ENCODE measurements at places on chromosomes 3 and 15. TPM values are rescaled to one million over a fixed set of nuclear protein-coding genes. Genes with fewer than 3 reads are reported as not detected.

NR1I2 gene
- 0.03 TPM for total RNA-seq

DNA sequence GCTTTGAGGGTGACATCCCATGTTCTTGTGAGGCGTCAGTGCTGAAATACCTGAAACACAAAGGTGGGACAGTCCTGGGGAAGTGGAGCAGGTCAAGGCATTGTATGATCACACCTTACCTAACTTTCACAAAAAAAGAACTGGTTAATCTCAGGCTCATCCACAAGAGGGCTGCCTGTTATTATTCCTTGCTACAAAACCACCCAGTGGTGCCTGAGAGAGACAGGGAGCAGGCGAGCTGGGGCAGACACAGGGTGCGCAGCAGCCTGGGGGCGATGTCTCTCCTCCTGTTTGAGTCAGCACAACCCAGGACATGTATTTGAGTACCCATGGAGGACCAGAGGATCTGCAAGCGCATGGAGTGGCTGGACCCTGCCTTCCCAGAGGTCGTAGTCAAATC is 316.8 kb upstream of the ATP10A start:
- DNase-seq, result peak; percentile 24

- DNase-seq, result no peak
These were observed 71.0 kb downstream of the ATP10A start for GRCh38 chr15:25792128-25792527.

- DNase-seq, result peak; percentile 41
These were observed 14.9 kb upstream of the RPN1 start for GRCh38 chr3:128665362-128666021.

DNA sequence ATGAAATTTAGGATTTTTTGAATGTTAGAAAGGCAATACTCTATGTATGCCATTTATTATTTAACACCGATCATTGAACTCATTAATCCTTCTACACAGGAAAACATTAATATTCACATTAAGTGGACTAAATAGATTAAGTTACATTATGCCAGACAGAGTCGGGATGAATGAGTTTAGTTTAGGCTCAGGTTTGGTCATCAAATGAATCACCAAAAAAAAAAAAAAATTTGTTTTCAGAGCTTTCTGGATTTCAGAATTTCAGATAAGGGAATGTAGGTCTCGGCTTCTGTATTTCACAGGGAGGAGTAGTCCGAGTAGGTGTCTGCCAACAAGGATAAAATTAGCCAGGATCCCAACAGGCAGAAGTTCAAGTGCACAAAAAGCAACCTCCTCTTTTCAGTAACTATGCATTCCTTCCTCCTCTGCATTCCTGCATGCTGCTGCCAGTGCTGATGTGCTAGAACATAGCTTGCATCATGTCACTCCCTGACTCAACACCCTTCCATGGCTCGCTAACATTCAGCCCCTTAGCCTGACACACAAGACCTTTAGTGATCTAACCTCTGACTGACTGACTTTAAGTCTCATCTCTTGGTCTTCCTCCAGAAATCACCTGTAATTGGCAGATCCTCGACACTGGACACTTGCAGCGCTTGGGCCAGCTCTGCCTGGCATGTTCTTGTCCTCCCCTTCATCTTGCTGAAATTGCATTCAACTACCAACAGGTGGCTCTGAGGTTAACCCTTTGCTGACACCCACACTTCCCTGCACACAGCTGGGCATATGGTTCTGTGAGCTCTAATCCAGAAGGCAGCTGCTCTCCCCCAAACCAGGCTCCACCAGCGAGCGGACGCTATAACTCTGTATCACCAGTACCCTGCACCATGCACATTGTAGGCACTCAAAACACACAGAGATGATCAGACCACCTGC is 145.4 kb upstream of the PROK2 start:
- peak; percentile 22 for DNase-seq

RLBP1 gene
- not detected for total RNA-seq

DNA sequence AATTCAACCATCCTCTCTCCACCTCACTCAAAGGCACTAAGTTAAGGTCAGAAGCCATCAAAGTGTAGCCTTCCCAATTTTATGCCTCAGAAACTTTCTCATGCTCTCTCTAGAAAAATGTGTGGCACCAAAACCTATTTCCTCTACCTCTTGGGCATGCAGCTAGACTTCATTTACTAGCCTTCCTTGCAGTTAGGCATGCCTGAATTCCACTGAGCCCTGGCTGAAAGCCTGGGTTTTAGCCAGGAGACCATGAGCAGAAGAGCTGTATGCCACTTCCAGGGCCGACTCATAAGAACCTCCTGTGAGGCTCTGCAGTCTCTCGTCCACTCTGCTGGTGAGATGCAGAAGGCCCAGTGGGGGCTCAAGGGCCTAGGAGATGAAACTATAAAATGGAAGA is 145.0 kb downstream of the MYLK start:
- no peak for DNase-seq

DNA sequence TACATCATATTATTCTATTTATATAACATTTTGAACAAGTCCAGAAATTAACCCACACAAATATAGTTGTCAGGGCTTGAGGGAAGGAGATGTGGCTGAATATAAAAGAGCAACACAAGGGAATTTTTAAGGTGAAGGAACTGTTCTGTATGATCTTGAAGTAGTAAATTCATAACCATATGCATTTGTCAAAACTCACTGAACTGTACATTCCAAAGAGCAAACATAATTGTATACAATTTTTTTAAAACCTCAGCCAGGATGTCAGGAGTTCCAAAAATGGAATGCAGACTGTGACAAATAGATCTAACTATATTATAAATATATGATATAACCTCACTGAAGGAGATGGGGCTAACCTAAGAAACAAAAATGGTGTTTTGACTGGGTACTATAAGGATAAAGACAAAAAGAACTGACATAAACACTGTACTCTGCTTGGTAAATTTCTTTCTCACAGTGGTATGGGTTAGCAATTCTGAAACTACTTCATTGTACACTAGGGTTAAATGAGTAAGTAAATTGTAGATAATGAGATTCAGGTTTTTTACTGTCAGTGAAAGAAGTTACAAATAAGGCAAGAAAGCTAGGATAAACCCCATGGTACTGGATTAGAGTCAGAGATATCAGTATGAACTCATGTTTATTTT is 14.4 kb downstream of the GOLGB1 start:
- no peak for DNase-seq

GRCh38 chr3:172156586-172156955 is 117.2 kb downstream of the FNDC3B start:
- no peak for DNase-seq

IGSF10 gene
- total RNA-seq, result under 0.01 TPM

DNA sequence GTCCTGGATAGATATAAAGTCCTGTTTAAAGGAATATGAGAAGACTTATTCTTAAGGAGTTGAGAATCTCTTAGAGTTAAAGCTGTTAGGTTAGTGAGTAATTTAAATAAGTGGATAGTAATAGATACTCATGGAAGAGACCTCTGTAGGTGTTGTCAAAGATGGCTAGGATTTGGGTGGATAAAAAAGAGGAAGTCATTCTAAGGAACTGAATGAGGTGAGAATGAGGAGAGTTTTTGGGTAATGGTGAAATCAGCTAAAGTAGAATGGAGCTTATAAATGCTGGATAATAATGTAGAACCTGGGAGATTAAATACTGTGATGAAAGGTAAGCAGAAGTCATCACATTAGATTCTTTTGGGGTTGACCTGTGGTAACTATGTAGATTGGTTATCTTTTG is 8.1 kb downstream of the ARIH1 start:
- DNase-seq, result no peak

DNA sequence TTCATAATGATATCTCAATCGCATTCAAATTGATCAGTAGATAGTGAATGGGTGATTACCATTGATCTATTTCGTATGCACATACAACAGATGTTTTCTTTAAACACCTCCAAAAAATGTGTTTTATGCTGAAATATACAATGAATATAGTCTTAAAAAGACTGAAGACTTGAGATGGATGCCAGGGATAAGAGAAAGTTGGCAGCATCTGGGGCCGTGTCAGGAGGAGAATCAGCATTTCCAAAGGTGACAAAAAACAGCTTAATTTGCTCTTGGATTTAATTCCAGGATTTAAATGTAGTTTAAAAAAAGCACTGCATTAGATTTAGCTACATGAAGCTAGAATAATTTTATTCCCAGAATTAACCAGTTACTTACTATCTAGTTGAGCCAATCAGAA is 199.7 kb upstream of the CNTN3 start:
- DNase-seq, result no peak

UROC1 gene
- total RNA-seq, result 0.03 TPM

DNA sequence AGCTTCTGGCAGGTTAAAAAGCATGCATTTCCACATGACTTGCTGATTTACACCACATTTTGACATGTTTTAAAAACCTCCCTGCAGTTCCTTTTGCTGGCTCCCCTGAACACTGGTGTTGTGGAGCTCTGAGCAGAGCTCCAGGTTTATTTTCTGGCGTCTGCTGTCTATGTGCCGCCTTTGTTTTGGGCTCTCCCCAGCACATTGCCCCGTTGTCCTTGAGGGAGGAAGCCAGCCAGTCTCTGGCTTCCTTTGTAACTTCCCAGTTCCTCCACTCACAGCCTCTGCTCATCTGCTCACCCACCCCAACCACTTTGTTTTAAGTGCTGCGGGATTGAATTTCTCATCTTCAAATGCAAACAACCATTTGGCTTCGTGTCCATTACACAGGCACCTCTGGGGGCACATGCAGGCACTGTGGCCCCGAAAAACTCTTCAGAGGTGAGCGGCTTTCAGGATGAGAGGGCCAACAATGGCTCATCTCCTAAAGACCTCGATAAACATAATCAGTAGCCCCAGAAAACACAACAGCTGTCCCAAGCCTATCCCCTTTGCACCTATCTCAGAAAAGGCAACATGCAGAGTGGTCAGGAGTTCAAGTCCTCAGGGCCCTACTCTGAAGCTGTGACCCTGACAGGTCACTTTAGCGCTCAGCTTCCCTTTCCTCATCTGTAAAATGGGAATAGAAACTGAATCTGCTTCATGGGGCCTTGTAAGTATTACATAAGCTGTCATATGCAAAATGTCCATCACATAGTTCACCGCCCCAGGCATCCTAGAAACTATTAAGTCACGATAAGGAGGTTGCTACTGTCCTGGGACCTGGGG is 1.3 kb upstream of the MEF2A start:
- DNase-seq, result peak; percentile 17

EFHB gene
- total RNA-seq, result 1.8 TPM
